ENCODE measurements at places on chromosomes 2 and 18. TPM values are rescaled to one million over a fixed set of nuclear protein-coding genes. Genes with fewer than 3 reads are reported as not detected.
A peak's percentile ranks its signal among the peaks of the same experiment; 100 is the strongest.

The SETBP1 gene
- total RNA-seq, result 3.7 TPM

The TMEFF2 gene
- 0.04 TPM for total RNA-seq

GRCh38 chr2:113240150-113240914, 38.4 kb downstream of the PAX8 start:
- DNase-seq, result peak; percentile 70

GRCh38 chr2:2822143-2822542, 491.1 kb upstream of the MYT1L start:
- no peak for DNase-seq

The SUMO1 gene
- total RNA-seq, result 112 TPM

- no peak for DNase-seq
These were observed 146.4 kb downstream of the DAW1 start for GRCh38 chr2:228017784-228018183.

- DNase-seq, result no peak
These were observed 142.6 kb downstream of the MGAT5 start for GRCh38 chr2:134396493-134396892.

The C2orf72 gene
- not detected for total RNA-seq

DNA sequence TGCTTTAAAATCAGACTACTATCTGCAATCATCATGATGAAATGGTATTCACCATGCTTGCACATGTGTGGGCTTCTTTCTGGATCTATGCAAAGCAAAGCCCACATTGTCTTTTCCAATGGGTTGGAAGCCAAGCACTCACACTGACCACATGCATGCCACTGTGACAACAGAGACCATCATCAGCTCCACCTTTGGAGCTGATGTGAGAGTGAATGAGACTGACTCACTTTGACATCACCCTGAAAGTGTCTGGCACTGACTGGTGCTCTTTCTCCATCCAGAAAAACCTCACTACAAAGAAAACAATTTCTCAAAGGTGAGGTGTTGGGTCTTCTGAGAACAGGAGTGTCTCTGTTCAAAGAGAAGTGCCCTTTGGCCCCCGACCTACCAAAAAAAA, 4.7 kb downstream of the MYO5B start:
- no peak for DNase-seq

GRCh38 chr2:212276813-212277212, 261.8 kb downstream of the ERBB4 start:
- no peak for DNase-seq

The SAG gene
- not detected for total RNA-seq

GRCh38 chr2:195352581-195352980, 304.4 kb upstream of the SLC39A10 start:
- DNase-seq, result no peak

GRCh38 chr2:4628998-4629501, 925.7 kb downstream of the DCDC2C start:
- no peak for DNase-seq

DNA sequence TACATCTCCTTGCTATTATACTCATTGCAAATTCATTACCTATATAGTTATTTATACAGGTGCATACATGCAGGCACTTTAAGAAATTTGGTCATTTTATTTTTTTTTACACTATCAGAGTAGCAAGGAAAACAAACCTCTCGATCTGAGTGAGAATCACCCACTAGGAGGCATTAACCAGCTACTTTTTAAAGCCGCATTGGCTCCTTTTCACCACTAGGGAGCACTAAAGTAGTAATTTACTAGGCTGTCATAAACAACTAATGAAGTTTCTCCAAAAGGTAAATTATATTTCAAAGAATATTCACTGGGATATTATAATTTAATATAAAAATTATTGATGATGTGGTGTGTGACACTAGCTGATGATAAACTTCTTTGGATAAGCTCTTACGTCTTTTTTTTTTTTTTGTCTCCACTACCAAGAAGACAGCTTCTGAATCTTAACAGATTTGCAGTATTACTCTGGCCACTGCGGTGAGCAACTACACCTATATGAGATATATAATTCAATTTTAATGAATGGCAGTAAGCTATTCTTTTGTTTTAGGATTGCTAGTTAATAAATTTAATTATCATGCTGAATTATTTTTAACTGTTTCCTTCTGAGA, 101.9 kb downstream of the NOL4 start:
- peak; percentile 13 for DNase-seq

GRCh38 chr2:148928395-148928794, 53.4 kb downstream of the KIF5C start:
- DNase-seq, result no peak

The SCG2 gene
- total RNA-seq, result not detected

The RBBP8 gene
- 15.2 TPM for total RNA-seq

GRCh38 chr2:66024391-66024790, 410.5 kb upstream of the MEIS1 start:
- no peak for DNase-seq

- DNase-seq, result no peak
These were observed at the start of gene RAB27B for GRCh38 chr18:54828281-54828881. RAB27B (plus strand) TSS chr18:54828477; CDS start chr18:54877586, 49,109 bp downstream.

The MERTK gene
- 33.6 TPM for total RNA-seq

DNA sequence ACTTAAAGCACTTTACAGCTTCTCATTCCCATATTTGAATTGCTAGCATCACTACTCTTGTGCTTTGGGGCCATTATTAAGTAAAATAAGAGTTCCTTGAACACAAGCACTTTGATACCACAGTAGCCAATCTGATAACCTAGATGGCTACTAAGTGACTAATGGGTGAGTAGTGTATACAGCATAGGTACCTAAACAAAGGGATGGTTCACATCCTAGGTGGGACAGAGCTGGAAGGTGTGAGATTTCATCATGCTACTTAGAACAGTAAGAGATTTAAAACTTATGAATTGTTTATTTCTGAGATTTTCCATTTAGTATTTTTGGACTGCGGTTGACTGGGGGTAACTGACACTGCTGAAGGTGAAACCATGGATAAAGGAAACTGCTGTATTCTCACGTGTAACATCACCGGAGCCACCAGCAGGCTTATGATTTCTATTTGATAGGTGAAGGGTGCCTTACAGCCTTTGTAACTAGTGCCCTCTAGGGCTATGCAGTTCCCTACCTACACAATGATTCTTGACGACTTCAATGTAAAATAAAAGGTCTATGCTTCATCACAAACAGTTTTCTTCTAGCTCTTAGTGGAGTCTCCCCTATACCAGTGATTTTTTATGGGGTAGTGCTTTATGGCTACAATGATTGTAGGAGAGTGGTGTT, 22.1 kb upstream of the CRIM1 start:
- no peak for DNase-seq

- no peak for DNase-seq
These were observed 183.1 kb downstream of the FMNL2 start for GRCh38 chr2:152518034-152518433.

DNA sequence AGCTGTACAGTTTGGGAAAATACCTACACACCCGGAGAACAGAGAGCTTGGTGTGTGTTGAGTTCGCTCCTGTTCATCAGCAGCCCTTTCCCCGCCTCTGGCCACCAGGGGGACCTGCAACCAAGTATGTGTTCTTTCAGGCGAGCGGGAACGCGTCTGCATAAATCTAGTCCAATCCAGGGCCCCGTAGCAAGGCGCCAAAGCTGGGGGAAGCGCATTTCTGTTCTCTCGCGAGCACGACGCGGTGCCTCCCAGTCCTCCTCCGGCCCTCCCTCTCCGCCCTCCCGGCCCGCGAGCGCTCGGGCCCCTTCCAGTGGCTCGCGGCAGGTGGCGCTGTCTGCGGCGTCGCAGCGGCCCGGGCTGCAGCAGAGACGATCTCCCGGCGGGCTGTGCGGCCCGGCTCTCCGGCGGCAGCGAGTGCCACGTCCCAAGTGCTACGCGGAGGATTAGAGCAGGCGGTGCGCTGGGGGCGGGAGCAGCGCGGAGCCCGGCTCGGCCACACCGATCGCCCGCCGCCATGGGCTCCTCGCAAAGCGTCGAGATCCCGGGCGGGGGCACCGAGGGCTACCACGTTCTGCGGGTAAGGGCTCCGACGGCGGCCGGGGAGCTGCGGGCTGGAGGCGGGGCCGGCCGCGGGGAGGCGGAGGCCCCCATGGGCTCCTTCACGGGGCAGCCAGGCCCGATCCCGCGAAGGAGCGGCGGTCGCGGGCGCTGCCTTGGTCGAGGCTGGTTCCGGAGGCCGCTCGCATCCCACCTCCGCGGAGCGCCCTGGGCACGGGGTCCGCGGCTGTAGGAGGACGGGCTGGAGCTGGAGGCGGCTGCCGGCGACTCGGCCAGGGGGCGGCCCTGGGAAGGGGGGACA, at the start of gene GORASP2:
Gene GORASP2 (plus strand): TSS at position 430 of the 862 bp plus-strand sequence. CDS start 88 bp downstream, at position 518.
- peak; percentile 99 for DNase-seq

DNA sequence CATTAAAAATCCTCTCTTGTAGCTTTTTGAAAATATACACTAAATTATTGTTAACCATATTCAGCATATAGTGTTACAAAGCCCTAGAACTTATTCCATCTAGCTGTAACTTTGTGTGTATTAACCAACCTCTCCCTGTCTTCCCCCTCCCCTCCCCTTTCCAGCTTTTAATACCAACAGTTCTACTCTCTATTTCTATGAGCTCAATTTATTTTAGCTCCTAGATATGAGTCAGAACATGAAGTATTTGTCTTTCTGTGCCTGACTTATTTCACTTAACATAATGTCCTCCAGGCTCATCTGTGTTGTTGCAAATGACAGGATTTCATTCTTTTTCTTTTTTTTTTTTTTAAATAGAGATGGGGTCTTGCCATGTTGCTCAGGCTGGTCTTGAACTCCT, 45.1 kb downstream of the GPD2 start:
- no peak for DNase-seq

- DNase-seq, result no peak
These were observed 19.2 kb upstream of the SLC8A1 start for GRCh38 chr2:40470822-40471813.

GRCh38 chr2:78351208-78351607, 674.3 kb upstream of the REG3G start:
- no peak for DNase-seq

The SRD5A2 gene
- total RNA-seq, result not detected

DNA sequence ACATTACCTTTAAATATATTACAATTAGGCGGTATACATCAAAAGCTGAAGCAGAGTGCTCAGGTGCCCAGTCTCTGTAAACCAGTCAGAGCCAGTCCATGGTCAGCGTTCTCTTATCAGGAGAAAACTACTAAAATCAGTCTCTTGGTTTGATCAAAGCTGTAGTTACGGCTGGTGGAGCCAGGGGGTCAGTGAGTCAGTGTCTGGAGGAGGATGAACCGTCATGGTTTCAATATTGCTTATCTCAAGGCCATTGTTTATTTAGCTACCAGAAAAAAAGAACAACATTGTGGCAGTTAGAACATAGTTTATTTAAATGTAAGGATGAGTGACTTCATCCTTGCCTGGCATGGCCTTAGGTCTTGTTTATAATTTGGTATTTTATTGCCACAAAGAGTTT, 71.3 kb upstream of the NYAP2 start:
- no peak for DNase-seq

DNA sequence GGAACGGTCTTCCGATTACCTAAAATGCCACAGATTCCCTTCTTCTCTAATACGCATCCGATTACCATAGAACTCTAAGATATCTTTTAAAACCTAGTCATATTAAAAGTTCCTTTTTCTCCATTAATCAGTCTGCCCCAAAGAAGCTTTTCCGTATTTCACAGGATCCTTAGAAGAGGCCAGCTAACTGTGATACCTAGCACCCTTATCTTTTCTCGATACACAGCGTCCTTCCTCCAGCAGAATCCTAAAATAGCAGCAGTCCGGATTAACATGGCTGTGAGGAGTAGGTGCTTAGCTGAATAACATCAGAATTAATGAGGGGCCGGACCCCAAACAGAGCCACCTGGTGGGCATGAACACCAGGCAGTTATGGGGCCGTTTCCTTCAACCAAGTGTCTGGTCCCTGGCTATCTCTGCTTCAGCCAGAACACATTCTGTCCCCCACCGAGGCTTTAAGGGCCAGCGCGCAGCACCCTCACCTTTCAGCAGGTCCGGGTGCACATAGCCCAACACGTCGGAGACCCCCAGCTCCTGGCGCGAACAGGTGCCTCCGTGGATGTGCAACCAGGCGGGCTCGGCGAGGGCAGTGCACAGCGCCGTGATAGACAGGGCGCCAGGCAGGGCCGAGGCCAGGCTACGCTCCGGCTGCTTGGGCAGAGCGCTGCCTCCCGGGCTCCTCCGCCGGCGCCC, 995 bp downstream of the TMEM127 start:
- DNase-seq, result no peak

DNA sequence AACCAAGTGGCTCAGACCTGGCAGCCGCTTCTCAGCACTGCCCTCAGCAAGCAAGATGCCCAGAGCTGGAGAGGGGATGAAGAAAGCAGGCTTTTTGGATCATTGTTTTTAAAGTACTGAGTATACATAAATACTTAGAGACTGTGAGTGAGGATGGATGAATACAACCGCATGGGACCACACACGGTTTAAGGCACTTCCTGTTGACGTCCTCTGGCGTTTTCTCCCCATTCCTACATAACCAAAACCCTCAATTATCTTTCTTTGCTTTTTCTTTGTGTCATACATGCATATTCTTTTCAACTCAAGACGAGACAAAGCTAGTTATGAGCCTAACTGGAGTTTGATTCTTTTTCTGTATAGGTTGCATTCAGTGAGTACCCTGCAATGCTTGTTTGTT, 198.4 kb downstream of the GALR1 start:
- no peak for DNase-seq

The FZD7 gene
- 0.35 TPM for total RNA-seq

DNA sequence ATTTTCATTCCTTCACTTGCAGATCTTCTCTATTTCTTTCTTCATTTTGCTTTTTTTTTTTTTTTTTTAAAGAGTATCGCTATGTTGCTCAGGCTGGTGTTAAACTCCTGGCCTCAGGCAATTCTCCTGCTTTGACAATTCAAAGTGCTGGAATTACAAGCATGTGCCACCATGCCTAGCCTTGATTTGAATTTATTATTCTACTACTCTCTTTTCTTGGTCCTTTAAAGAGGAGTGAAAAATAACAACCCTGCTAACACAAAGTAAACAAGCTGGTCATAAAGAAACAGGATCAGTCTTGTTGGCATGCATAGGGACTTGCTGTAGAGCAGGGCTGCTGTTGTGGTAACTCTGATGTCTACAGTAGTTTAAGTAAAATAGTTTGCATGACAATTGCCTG, 1615.3 kb upstream of the ZEB2 start:
- no peak for DNase-seq

- DNase-seq, result no peak
These were observed 434.0 kb upstream of the SPHKAP start for GRCh38 chr2:228615496-228615895.

- DNase-seq, result no peak
These were observed 14.8 kb downstream of the WDFY1 start for GRCh38 chr2:223930103-223930976.

The ICA1L gene
- 1.8 TPM for total RNA-seq

The HAAO gene
- 0.18 TPM for total RNA-seq
